ENCODE measurements at places on chromosomes 5 and 9.
A peak's percentile ranks its signal among the peaks of the same experiment; 100 is the strongest.

DNA sequence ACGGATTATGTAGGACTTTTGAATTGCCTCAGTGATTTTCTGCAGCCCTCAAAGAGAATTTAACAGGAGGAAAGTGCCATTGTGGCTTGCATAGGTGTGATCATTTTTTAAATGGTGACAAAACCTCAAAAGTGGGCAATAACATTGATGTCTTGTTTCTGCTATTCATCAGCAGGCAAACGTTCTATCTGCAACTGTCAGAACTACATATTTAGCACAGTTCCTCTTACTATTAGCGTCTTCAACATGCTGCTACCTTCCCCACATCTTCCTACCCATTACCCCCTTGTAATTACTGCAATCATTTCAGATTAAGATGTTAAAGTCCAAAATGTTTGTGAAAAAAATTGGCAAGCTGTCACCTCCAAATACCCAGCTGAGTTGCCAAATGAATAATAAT is 254.6 kb downstream of the SMARCA2 start:
- no peak for DNase-seq

GRCh38 chr5:142520885-142521284 is 165.0 kb downstream of the FGF1 start:
- DNase-seq: no peak

DNA sequence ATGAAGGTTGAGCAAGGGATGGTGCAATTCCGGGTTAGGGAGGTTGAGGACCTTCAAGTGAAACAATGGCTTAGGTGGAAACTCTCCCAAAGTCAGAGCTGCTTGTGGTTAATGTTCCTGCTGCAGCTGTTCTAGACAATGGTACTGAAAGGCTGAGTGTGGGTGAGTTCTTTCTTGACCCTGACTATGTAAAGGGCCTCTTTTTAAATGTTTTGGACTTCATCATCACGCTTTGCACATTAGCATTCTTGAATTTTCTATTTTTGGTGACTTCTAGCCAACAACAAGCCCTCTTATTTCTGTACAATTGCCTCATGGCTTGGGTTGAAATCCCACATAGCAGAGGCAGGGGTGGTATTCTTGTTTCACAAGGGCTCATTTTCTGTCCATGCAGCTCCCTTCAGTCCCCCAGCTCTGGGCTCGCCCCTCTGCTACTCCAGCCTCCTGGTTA is 136.3 kb upstream of the ANKRD55 start:
- DNase-seq: peak; percentile 91

DNA sequence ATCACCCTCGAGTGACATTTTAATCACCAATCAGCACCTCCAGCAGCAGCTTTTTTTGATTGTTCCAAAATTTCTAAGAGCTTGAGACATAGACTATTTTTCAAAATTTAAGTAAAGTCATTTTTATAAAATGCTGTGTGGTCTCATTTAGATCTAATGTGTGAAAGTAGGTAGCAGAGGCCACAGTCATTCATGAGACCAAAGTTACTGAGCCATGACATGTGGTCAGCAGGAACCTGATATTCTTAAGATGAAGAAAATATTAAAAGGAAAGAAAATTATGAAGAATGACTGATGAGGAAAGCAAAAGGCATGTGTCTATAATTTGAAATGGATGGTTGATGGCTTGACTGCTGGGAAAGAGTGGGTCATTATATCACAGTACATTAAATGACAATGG is 7.2 kb downstream of the FREM1 start:
- no peak for DNase-seq

DNA sequence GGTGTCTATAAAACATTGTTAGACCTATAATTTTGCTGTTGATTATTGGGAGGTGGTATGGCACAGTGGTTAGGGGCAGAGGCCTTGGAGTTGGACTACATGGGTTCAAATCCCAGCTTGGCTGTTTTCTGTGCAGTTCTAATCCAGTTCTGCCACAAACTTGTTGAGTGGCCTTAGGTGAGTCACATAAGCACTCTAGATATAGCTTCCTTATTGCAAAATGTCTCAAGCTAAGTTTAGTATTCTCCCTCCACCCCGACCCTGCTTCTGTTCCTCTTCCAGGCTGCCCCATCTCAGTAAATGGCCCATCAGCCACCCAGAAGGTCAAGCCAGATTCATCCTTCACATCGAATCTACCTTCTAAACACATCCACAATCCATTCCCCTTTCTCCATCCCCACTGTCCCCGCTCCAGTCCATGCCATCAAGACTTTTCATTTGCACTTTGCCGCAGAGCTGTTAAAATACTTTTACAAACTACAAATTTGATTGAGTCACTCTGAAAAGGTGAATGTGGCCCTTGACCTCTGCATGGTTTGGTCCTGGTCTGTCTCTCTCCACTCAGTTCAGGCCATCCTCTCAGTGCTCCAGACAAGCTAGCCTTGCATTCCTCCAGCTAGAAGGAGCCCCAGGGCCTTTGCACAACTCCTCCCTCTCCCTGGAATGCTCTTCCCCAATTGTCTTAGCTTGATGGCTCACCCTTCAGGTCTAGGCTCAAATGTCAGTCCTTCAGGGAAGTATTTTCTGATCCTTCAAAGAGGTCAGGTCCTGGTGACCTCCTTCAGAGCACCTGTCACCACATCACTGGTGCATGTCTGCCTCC is 10.0 kb upstream of the HDHD3 start:
- DNase-seq: peak; percentile 60

DNA sequence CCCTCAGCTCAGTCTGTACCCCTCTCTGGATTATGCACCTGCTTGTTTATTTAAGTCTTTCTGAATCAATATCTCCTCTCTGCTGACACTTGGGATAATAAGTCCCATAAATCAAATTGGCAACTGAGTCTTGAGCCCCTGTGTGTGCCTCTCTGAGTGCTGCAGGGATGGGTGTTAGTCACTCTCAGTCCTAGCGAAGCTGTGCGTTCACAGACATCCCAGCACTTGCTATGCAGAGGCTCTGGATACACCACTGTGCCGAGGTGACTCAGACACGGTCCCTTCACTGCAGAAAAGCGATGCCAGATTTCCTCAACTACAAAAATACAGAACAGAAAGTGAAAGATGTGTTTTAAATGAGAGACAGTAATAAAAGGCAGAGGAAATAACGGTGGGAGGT is 4.1 kb upstream of the KCNMB1 start:
- DNase-seq: no peak

- DNase-seq: no peak
Measured at GRCh38 chr5:68433526-68433922, 218.0 kb downstream of the PIK3R1 start.

DNA sequence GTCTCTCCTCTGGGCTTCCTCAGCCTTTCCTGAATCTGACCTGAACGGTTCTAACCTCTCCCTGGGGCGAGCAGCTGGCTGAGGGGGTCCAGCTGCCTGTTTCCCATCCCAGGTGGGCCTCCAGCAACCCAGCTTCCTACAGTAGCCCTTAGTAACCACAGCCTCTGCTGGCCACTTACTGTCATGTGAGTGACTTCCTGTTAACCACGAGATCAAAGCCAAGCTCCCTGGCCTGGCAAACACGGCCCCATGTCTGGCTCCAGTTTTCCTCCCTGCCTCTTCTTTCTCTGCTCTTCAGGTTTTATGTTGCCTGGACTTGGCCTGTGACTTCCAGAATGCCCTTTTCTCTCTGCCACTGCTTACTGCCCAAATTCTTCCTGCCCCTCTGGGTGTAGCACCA is 47.2 kb upstream of the DAB2IP start:
- peak; percentile 47 for DNase-seq

- DNase-seq: no peak
Measured at GRCh38 chr5:128462330-128462729, 75.7 kb downstream of the FBN2 start.

DNA sequence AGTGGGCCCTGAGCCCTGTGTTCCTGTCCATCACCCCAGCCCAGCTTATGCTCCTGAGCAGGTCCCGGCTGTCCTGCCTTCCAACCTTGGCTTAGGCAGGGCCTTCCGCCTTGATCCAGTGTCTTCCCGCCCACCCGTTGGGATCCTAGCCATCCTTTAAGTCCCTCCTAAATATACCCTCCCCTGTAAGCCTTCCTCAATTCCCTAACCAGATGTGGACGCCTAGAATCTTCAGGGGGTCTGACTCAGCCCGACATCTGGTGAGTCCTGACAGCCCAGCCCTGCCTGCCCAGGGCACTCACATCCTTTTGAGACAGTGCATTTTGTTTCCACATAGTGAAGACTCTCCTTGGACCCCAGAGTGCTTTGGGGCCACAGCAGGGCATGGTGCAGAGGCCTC is 23.7 kb downstream of the SLC6A7 start:
- peak; percentile 32 for DNase-seq

GRCh38 chr9:129602598-129603415 is 18.1 kb downstream of the C9orf50 start:
- DNase-seq: peak; percentile 33

DNA sequence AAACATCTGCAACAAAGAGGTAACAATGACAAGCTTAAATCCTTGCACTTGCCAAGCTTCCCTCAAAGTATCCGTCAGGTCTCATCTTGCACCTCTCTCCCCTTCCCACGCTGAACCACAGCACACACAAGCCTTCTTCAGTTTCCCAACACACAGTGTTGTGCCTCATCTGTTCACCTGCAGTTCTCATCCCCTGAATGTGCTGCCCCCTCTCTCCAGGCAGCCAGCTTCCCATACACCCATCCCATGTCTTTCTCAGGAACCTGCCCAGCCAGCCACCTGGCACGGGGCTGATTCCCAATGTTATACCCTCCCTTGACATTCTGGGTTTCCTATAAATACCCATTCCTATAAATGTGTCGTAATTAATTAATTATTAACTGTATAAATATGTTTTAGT is 314.8 kb downstream of the PRELID2 start:
- DNase-seq: no peak

DNA sequence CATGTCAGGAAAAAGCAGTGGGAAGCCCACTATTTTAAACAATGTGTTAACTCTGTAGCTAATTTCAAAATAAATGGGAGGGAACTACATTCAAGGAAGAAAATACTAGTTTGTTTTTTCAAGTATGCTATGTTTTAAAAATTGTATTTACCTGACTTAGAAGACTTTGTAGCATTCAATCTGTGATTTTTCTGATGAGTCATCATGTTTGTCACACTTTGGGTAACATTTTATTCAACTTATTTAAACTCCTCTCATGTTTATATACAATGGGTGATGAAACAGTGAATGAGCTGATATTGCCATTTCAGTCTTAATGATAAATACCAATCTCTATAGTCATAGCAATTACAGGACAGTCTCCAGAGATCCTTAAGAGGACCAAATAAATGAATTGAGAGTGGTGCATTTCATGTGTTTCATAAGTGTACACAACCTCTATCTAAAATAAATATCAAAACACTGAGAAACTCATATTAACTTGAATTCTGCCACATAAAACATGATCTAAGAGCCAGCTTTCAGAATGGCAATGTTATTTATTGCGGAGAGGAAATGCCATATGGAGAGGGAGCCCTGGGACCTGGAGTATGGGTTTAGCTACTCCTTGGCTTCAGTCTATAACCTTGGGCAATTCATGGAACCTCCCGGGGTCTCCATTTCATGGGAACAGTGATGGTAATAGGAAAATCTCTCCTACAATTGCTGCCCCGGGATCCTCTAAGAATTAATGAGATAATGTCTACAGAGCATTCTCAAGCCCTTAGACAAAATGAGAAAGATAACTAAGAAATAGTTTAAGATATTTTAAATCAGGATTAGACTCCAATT is 913.9 kb downstream of the TLE4 start:
- DNase-seq: no peak

GRCh38 chr9:17699615-17700330 is 120.9 kb downstream of the SH3GL2 start:
- no peak for DNase-seq

DNA sequence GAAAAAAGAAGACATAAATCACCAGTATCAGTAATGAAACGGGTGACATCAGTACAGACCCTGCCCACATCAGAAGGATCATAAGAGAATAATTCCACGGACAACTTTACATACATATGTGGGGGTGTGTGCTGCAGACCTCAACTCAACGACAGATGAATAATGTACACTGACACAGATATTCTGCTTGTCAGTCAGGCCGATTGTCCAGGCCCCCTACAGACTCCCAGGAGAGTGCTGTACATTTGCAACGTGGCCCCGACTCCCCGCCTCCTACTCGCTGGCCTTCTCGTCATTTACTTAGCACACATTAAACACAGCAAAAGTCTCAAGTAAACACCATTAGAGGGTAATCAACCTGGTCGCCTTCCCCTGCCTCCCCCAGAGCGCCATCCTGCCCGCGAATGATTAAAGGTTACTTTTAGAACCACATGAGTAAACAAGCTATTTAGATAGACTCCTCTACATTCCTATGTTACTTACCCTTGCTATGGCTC is 3.5 kb upstream of the TMED9 start:
- no peak for DNase-seq

DNA sequence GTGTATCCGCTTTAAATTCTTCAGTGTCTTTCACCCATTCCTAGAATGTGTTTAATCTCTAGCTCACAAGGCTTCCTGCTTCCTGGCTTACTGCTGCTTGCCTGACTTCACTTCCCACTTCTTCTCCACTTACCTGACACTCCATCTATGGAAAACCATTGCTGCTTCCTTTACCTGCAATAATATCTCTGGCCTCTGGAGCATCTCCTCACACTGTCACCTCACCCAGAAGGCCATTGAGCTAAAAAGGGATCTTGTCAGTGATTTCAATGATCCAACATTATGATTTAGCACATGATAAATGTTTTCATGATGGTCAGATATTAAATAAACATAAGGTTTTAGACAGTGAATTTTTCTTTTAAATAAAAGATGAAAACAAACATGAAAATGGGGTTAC is 281.1 kb downstream of the MRPS30 start:
- DNase-seq: no peak

GRCh38 chr5:116076496-116076895 is 8.3 kb upstream of the COMMD10 start:
- DNase-seq: peak; percentile 54

DNA sequence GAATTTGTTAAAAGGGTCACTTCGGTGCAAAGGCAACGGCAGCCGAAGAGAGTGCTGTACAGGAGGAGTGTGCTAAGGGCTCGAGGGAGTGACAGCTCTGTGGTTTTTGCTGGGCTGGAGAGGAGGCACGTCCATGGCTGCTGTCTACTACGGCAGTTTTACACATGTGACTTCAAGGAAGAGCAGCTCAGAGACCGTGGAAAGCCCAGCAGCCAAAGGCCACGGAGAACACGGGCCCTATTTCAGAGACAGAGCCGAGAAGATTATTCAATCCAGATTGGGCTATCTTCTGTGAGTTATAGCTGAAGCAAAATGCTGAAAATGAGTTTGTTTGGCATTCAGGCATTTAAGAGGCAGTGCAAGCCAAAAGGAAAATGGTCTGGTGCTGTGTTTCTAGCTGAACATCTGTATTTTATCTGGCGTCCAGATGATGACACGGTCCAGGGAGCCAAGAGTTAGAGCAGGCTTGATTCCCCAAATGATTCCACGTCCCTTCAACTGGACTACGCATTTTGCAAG is 96.4 kb downstream of the RFK start:
- DNase-seq: peak; percentile 45

DNA sequence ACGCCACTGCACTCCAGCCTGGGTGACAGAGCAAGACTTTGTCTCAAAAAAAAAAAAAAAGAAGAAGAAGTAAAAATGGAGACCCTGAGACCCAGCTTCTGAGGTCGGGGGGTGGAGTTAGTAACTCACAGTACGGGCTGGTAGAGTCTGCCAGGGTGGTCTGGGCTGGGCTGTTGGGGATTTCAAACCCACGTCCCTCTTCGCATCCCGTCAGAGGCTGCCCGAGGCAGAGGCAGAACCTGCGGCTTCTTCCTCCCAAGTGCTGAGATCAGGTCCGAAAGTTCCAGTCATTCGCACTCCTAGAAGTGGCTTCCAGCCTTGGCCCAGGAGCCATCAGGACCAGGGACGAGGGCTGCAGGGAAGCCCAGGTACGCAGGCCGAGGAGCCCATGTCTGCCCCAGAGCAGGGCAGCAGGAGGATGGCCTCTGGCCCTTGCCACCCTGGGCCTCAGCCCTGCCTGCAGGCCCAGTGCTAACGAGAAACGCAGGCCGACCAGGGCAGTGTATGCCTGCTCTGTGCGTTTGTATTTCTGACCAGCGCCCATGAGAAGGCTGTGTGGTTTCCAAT is 9.9 kb upstream of the SLC2A6 start:
- no peak for DNase-seq
